ENCODE measurements at places on chromosomes 7 and 10.

GRCh38 chr10:63308628-63309027 lies 157.1 kb downstream of the JMJD1C start:
- DNase-seq, result no peak

DNA sequence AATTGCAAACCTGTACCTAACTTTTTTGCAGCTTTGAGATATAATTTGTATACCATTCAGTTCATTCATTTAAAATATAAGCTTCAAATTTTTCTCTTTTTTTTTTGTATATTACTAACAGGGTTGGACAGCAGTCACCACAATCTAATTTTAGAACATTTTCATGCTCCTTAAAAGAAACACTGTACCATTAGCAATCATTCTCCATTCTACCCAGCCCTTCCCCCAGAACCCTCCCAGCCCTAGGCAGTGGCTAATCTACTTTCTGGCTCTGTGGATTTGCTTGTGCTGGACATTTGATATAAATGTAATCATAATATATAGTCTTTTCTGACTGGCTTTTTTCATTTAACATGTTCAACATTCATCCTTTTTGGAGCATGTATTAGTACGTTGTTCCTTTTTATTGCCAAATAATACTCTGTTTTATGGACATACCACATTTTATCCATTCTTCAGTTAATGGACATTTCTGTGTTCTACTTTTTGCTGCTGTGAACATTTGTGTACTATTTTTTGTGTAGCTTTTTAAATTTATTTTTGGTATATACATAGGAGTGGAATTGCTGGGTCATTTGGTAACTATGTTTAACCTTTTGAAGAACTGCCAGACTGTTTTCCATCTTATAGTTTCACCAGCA lies 40.9 kb upstream of the ST7 start:
- DNase-seq, result no peak

DNA sequence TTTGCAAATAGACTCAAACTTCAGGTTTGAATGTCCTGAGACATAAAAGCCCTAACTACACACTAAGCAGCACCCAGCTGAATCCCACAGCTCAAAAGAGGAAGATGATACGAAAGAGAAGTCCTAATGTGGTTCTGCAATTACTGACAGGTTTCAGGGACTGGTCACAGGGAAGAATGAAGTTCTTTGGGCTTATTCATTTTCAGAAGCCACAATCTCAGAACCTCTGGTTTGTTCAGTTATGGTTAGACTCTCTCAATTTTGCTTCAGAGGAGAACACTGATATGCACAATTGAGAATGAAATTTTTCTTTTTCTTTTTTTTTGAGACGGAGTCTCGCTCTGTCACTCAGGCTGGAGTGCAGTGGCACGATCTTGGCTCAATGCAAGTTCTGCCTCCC lies 94.6 kb upstream of the FAM180A start:
- DNase-seq, result no peak

GRCh38 chr10:63634488-63635065 lies 113.4 kb downstream of the REEP3 start:
- DNase-seq, result no peak

GRCh38 chr10:24255881-24256311 lies 47.0 kb downstream of the KIAA1217 start:
- no peak for DNase-seq

- no peak for DNase-seq
These were observed 19.3 kb upstream of the TSPAN13 start for GRCh38 chr7:16734148-16734726.

GRCh38 chr7:1676550-1677078 lies 6.5 kb downstream of the ELFN1 start:
- no peak for DNase-seq

GRCh38 chr7:18059171-18059570 lies 31.5 kb upstream of the PRPS1L1 start:
- DNase-seq, result no peak

All from T-helper 2 cell (primary cell).